Retinal pigment epithelial cell (primary cell): ENCODE measurements at places on chromosomes 5 and 9.

- no peak for DNase-seq
Measured at GRCh38 chr5:178080056-178080455, 33.3 kb upstream of the N4BP3 start.

- no peak for DNase-seq
Measured at GRCh38 chr5:72234868-72235267, 85.2 kb downstream of the MRPS27 start.

DNA sequence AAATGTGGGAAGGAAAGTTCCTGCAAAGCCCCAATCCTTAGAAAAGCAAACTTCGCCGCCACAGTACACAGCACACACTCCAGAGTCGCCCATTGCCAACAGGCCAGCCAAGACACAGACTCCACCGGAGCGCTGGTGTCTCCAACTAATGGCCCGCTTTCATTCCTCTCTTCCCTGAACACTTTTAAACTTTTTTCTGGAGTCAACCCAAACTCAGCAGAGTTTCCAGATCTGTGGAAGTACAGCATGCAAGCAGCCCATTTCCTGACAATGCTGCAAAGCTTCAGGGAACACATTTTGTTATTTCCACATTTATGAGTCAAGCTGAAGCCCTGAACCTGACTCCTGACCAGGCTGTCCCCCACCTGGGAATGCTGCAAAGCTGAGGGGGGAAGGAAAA is 351.9 kb downstream of the NFIB start:
- DNase-seq: no peak

DNA sequence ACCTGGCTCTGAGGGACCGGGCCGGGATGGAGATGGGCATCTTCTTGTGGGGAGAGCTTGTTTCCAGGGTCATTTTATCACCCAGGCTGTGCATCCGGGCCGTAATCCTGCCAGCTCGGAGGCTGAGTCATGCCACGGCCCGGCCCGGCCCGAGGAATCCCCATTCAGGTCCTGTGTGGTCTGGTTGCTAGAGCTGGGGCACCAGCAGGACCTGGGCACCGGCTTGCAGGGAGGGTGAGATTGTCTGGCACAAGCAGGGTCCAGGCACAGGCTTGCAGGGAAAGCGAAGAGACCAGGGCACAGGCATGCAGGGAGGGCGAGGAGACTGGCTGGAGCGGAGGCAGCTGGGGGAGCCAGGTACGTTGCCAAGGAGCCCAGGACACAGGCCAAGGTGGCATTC is 106.8 kb downstream of the RXRA start:
- no peak for DNase-seq

GRCh38 chr5:111901296-111901695 is 144.3 kb upstream of the NREP start:
- DNase-seq: no peak

- no peak for DNase-seq
Measured at GRCh38 chr9:114055061-114055460, 23.0 kb downstream of the AMBP start.

GRCh38 chr5:60436518-60436917 is 263.4 kb downstream of the DEPDC1B start:
- no peak for DNase-seq

DNA sequence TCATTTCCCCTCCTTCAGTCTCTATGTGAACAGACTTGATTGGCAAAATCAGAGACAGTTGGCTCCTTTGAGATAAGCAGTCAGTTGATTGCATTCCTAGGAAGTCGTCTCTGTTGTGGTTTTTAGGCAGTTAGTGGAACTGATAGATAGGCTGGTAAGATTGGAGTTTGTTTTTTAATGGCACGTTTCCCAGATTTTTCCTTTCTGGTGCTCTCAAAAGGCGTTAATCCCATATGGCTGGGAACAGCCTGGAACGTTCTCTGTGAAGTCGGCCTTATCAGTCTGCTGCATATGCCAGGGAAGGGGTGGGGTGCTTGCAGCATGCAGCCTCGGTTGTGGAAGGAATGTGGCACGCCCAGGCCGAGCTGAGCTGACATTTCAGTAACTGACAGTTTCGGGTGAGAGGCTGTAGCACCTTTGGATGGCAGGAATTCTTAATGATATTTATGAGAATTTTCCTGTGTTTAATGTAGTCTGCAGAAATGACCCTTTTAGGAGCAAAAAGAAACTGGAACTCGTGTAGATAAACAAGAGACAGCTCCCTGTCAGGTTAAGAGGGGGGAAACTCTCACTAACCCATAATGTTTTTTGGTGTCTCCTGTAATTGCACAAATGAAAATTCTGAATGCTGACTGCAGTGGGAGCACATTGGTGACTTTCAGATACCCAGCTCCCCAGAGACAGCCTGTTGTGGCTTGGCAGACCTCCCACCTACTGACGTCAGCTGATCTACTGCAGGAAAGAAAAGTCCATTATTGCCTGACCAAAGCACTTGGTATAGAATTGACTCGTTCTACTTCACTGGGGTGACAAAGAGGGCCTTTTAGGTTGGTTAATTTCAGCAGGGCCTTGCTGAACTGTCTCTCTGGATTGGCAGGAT is 6.3 kb downstream of the SPTAN1 start:
- DNase-seq: peak; percentile 89

DNA sequence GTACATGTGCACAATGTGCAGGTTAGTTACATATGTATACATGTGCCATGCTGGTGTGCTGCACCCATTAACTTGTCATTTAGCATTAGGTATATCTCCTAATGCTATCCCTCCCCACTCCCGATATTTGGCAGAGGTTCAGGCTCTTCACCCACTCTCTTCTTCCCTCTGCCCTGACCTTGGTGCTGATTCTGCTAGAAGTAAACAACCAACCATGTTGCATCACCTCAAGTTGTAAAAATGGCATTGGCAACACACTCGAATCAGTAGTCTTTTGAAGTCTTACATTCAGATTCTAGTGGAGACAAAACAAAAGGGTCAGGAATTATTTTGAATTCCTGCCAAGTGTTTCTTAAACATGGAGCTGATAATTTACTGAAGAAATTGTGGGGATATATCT is 40.0 kb downstream of the PRR16 start:
- DNase-seq: no peak

- DNase-seq: no peak
Measured at GRCh38 chr9:105030285-105030684, 102.3 kb upstream of the ABCA1 start.

DNA sequence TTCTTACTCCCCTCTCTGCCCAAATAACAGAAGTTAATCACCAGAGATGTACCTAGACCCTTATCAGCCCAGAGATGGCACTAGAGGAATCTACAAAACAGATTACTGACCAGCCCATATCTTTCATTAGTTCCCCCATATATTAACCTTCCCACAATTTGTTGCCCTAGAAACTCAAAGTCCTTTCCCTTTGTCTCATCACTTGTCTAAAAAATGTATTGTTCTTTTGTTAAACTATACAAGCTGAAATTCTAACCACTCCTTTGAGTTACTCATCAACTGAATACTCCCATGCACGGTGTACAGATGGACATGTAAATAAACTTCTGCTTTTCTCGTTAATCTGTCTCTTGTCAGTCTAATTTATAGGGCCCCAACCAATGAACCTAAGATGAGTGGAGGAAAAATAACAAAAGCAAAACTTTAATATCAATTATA is 130.9 kb downstream of the CCDC192 start:
- no peak for DNase-seq

- DNase-seq: no peak
Measured at GRCh38 chr5:6553972-6554371, 78.9 kb downstream of the NSUN2 start.

DNA sequence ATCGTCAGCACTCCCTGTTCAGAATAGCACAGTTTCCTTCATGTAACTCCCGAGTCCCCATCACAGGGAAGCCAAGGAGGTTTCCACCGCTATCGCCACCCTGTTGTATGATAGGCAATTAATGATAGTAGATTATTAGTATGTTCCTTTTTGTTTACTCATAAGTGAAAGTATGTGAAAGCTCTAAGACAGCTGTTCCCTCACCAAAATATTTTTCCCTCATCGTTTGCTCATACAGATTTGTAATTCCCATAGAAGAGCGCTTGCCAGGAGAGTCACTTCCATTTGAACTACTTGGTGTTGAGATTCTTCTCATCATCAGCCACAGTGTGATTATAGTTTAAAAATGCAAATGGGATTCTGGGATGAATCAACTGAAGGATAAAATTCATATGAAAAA is 140.9 kb downstream of the PAM start:
- DNase-seq: no peak
